A172 (cell line): ENCODE measurements at places on chromosomes 1 and 21.

GRCh38 chr1:107196973-107197562, 56.2 kb downstream of the NTNG1 start:
- no peak for DNase-seq

DNA sequence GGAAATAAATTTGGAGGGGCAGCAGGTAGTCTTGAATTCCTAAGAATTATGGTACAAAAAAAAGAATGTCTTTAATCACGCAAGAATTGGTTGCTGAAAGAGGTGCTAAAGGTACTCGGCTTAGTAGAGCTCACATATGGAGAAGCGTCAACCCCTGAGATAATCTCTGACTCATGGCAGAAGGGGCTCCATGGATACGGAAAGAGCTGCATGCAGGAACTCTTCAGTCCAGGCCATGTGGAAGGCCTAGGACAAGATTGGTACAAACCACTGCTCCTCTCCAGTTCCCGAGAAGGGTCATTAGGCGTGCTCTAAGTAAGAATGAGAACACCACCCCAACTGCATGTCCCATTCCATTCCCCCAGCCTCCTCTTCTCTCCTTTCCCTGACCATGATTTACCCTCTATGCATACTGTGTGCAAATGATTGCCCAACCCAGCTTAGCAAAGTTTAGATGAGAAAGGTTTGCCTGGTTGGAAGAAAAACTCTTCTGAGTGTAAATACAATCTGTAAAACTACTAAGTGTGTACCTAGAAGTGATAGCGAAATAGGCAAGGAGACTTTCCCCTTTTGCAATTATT, 10.9 kb downstream of the GJA8 start:
- no peak for DNase-seq

DNA sequence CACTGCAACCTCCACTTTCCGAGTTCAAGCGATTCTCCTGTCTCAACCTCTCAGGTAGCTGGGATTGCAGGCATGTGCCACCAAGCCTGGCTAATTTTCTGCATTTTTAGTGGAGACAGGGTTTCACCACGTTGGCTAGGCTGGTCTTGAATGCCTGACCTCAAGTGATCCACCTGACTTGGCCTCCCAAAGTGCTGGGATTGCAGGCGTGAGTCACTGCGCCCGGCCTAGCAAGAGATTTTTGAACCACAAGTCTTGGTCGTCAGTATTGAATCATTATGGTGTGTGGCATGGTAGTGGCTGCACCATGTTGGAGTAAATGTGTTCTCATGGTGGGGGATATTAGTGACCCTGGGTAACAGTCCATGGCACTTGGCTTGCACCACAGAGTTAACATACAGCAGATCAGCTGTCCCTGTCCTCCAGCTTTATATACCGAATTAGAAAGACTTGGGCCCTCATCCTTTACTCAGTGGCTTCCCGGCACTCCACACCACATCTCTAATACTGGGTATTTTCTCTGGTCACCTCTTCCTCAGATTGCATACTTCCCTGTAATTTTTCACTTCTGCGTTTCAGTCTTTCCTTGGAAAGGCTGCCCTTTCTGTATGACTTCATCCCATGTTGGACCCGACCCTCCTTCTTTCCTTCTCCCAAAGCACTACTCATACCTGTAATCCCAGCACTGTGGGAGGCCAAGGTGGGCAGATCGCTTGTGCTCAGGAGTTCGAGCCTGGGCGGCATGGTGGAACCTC, 25.1 kb downstream of the AK4 start:
- no peak for DNase-seq

GRCh38 chr1:154838988-154839387, 31.1 kb downstream of the KCNN3 start:
- DNase-seq: no peak

DNA sequence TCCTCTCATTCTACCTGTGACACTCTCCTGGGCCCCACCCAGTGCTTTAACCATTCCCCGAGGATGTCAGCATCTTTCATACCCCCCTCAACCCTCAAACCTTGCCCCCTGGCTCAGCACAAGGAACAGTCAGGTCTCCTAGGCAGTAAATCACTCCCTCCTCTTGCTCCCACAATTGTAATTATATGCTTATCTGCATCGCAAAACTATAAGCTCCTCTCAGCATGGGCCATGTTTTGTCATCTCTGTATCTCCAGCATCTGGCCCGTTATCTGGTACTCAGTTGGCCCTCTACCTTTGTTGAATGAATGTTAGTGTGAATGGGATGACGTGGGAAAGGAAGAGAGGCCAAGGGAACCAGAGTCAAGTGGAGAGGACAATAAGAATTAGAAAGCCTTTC, 2.8 kb upstream of the ELOVL1 start:
- DNase-seq: no peak

DNA sequence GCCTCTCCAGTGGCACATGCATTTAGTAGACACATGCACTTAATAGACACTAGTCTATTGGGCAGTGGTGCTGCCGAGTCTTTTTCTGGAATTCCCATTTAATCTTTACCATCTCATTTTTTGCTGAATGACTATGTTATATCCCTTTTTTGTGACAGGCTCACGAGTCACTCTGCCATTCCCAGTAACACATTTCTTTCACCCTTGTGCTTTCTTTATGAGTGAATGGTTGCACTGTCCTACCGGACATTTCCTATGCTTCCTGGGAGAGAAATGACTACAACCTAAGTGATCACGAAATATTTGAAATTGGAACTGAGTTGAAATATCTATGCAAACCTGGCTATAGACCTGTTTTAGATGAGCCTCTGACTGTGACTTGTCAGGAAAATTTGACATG, 70.9 kb downstream of the C4BPA start:
- no peak for DNase-seq

DNA sequence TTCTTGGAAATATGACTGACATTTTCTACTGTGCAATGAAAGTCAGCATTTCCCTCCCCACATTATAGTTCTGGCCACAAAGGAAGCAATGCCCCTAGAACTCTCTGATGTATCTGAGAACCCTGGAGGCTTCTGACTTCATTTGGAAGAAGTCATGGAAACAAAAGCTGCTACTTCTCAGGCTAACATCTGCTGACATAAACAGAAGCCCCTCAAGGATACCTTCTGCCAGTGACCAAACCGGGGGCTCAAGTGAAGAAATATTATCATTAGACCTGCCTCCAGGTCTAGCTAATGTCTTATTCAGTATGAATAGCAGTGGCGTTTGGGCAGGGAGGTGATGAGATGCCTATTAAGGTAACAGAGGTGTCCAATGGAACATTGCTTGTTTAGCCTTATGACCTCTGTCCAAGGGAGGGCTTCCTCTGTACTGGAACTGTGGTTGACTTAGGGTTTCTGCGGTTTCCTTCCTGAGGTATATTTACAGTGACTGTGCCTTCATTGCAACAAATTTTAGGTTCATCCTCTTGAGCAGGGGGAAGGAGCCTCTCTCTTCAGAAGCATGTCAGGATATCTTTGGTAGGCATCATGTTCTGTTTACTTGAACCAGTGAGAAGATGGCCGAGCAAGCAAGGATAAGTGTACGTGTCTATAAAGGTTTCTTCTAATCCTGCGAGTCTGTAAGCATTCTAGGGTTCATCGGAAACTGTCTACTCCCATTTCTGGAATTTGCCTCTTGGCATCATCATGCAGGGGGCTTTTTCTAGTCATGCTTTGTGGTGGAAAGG, 161.7 kb downstream of the PBX1 start:
- DNase-seq: no peak

- peak; percentile 8 for DNase-seq
Observed at GRCh38 chr1:66271904-66272254, 262.1 kb upstream of the SGIP1 start.

DNA sequence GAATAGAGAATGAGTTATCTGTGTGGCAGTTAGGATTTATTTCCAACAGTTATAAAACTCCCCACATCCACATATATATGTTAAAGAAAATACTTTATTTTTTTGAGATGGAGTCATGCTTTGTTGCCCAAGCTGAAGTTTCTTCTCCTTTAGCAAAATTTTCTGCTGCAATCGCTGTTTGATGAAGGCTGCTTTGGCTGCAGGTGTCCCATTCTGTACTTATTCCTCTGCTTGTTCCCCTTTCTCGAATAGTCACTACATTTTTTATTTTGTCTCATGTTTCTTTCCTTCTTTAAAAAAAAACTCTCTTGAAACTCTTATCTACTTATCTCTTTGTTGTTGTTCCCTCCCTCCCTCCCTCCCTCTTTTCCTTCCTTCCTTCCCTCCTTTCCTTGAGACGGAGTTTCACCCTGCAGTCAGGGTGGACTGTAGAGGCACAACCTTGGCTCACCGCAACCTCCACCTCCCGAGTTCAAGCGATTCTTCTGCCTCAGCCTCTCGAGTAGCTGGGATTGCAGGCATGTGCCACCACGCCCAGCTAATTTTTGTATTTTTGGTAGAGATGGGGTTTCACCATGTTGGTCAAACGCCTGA, 10.6 kb downstream of the OR2W3 start:
- DNase-seq: no peak

DNA sequence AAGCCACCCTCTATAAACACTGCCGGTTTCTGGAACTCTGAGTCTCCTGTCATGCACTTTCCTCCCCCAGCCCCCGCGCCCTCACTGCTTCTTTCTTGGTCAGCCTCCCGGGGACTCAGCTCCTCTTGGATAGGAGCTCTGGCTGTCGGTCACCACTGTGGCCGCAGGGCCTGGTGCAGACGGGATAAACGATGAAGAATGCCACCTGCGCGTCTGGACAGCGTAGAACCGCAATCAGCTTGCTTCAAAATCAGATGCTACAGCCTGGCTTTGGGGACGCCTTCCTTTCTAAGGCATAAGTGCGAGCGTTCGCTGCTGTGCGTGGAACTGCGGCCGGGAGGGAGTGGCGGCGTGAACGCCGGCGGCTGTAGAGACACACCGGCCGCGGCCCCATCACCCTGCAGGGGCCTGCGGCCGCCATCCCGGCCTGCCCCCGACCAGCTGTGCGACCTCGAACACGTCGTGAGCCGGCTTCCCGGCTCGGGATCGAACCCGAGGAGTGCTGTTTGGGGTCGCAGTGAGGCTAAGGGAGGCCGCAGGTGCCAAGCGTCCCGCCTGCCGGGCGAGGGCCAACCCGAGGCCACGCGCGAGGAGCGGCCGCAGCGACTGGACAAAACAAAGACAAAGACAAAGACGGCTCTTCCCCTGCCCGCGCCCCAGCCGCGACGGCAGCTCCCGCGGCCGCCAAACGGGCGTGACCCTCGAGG, 688 bp downstream of the PTTG1IP start:
- no peak for DNase-seq

GRCh38 chr1:189970331-189971230, 507.1 kb downstream of the BRINP3 start:
- no peak for DNase-seq

DNA sequence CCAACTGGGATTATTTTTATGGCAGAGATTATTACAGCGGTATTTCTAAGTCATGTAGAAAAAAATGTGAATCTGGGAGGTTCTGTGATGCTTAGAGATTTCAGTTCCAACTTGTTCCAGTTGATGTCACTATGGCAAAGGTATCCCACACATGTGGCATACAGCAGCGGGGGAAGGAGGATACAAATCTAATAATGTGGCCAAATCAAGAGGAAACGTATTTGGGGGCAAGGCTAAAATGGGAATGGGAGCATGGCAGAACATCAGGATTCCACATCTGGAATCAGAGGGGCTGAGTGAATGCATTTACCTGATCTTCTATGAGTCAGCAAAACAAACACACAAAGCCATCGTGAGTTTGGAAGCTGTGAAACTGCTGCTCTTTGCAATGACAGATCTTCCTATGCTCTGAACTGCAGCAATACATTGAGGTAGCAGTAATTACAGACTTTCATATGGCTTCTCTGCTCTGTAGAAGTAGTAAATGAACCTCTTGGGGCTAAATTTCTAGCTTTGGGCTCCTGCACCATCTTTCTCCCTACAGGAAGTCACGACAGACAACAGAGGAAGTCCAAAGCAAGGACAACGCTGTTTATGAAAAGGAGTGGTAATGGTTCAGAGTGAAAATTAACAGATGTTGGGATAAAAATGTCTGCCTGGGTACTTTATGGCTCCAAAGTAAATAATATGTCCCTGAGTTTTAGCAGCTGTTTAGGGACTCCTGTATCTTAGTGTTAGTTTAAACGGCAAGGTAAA, 55.5 kb downstream of the GABPA start:
- DNase-seq: peak; percentile 40
